ENCODE measurements at places on chromosomes 12 and 14.
A peak's percentile ranks its signal among the peaks of the same experiment; 100 is the strongest.

GRCh38 chr12:127358888-127359287 lies 908.1 kb upstream of the TMEM132C start:
- DNase-seq = no peak

GRCh38 chr14:94346841-94347240 lies 23.7 kb upstream of the SERPINA6 start:
- DNase-seq = no peak

DNA sequence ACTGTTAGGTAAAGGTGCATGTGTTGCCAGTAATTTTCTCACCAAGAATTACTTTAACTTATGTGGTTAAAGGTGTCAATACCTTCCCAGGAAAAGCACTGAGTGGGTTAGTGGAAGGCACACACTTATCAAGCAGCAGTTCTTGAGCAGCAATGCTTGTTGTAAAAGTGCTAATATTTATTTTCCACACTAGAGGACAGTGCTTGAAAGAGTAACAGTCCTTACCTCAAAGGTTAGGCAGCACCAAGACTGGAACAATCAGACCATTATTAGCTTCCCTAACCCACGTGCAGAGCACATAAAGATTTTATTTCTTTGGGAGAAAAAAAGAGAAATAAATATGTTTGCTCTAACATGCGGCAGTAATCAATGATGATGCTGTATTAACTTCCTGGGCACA lies 48.8 kb upstream of the KRR1 start:
- peak; percentile 9 for DNase-seq

DNA sequence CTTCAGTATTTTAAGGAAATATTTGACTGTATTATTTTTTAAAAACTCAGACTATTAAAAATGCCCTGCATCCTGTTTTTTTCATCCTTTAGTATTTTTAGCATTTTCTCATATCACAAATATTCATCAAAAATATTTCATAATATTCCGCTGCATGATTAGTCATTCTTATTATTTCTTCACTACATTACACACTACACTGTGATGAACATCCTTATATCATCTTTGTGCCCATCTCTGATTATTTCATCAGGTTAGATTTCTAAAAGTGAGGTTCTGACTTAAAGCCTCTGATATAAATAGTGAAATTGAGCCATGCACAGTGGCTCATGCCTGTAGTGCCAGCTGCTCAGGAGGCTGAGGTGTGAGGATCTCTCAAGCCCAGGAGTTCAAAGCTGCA lies 8.1 kb downstream of the COCH start:
- DNase-seq = no peak

DNA sequence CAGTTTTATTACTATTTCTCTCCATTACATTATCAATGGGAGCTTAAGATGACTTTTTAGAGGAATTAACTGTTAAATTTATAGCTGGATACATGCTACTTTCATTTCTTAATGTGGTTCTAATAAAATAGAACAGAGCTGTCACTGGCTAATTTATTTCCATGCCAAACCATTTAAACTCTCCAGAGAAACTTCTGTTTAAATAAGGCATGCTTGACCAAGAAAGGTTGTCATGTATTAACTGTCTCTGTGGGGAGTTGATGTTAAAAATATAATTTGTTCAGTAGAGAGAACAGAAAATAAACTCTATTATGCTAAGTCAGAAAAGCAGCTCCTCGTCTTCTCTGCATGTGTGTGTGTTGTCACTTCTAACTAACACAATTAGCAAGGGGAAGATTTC lies 447.4 kb downstream of the SLC16A7 start:
- no peak for DNase-seq

DNA sequence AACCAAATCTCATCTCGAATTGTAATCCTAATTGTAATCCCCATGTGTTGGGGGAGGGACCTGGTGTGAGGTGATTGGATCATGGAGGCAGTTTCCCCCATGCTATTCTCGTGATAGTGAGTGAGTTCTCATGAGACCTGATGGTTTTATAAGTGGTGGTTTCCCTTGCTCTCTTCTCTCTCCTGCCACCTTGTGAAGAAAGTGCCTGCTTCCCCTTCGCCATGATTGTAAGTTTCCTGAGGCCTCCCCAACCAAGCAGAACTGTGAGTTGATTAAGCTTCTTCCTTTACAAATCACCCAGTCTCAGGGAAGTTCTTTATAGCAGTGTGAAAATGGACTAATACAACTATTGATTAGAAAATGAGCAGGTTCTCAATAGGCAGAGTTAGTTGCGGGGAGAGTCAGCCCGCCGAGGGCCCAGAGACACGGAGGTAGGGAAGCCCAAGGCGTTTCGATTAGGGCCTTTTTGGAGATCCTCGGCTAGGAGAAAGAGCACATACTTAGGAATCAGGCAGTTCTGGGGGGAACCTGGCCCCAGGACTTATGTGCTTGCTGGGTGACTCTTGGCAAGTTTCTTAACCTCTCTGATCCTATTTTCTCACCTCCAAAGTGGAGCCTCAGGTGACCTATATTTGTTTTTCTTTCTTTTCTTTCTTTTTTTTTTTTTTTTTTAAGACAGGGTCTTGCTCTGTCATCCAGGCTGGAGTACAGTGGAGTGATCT lies 65.7 kb downstream of the MVK start:
- DNase-seq = no peak

- no peak for DNase-seq
Measured at GRCh38 chr14:29896354-29896821, 31.3 kb downstream of the PRKD1 start.

GRCh38 chr14:104888489-104889374 lies 23.7 kb downstream of the CEP170B start:
- DNase-seq = no peak

DNA sequence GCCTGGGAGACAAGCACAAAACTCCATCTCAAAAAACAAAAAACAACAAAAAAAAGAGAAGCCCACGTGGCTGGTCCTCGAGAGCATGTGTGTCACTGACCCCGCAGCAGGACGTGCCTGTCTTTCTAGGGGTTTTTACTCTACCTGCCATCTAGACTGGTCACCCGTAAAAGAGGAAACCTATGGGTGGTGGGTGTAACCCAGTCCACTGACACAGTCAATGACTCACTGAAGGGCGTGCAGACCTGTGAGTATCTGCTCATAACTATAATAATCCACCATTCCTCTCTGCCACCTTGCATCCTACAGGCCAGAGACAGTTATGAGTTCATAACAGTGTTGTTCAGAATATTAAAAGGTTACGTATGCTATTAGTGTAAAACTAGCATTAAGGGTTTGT lies 4.6 kb downstream of the GOLGA3 start:
- DNase-seq = no peak

DNA sequence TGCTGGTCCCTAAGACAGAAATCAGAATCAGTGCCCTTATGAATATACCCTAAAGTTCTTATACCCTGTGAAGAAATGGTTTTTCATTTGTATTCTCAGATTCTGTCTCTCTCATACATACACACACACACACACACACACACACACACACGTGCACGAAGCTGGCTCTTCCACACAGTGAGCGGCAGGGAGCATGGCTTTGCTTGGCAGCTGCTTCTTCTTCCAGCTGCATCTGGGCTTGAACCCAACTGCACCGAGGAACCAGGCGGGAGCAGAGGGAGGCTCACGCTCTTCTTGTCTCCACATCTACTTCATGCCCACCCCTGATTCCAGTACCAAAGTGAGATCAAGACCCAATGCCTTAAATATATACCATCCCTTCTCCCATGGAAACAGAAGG lies 19.4 kb downstream of the GRIN2B start:
- DNase-seq = no peak

GRCh38 chr14:69696633-69697557 lies 70.0 kb upstream of the SRSF5 start:
- peak; percentile 42 for DNase-seq

- peak; percentile 38 for DNase-seq
Measured at GRCh38 chr12:31890295-31891285, 68.6 kb upstream of the RESF1 start.

- DNase-seq = no peak
Measured at GRCh38 chr12:47400266-47400665, 305.6 kb downstream of the RPAP3 start.

GRCh38 chr14:87252103-87252502 lies 740.9 kb downstream of the GALC start:
- DNase-seq = no peak

- DNase-seq = peak; percentile 41
Measured at GRCh38 chr12:50776749-50777728, 13.1 kb downstream of the ATF1 start.

DNA sequence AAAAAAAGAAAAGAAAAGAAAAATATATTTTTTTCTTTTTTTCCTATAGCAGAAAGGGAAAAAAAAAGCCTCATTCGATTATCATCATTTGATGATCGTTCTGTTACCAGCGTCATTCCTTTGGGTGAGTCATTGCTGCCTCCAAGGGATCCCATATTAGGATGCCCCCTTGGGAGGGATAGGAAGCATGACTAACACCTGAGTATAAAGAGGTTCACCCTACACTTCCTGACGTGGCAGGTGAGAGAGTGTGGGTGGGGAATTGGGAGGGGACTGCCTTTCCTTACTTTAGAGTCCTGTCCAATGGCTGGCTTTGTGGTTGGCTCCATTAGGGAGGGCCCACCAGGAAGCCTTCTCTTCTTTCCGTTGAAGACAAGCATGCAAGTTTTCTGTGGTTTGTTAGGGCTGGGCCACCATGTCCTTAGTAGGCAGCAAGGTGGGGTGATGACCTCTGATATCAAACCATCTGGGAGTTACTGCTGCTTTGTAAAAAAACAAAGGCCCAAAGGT lies 56.1 kb upstream of the FUT8 start:
- peak; percentile 43 for DNase-seq

GRCh38 chr12:704516-705242 lies 41.4 kb upstream of the NINJ2 start:
- peak; percentile 48 for DNase-seq

GRCh38 chr12:116247377-116247776 lies 30.1 kb downstream of the MED13L start:
- DNase-seq = no peak

All from activated CD4-positive, alpha-beta T cell treated with anti-CD3 and anti-CD28 coated beads, Interleukin-2, Interleukin-4, amounts not matched to agents 100 ng/mL and 50 ng/mL, durations not matched to agents 16 hours and 8 hours (primary cell).